Adrenal gland (tissue), 19 donors: ENCODE measurements at places on chromosomes 11 and 22. TPM values are rescaled to one million over a fixed set of nuclear protein-coding genes. Genes with fewer than 3 reads are reported as not detected.

DNA sequence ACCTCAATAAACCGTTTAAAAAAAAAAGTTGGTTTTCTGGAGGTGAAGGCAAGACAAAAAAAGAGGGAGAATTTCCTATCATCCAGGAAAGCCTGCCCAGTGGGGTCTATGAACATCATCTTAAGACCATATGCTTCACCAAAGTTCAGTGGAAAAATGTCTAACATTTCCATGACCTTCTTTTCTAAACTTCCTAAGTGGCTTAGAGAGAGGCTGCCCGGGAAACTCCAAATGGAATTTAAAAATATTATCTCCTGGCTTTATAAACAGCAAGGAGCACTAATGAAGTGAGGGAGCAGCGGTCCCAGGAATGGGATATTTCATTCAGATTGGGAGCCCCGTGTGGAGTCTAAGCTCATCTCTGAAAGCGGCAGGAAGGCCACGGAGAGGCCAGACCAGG is 46.9 kb downstream of the ETS1 start:
- H3K4me1 ChIP-seq: no peaks in the 10 kb centered on the region
- H3K4me3 ChIP-seq: no peak overlapping the region
- H3K27me3 ChIP-seq: no peaks in the 10 kb centered on the region
- no peak overlapping the region for H3K27ac ChIP-seq
- DNase-seq: no peak
- H3K36me3 ChIP-seq: no peaks in the 10 kb centered on the region

GRCh38 chr11:117282956-117283355 is 8.2 kb upstream of the BACE1-AS start:
- DNase-seq: no peak
- no peak overlapping the region for H3K4me3 ChIP-seq
- H3K4me1 ChIP-seq: no peaks in the 10 kb centered on the region
- no peaks in the 10 kb centered on the region for H3K36me3 ChIP-seq
- no peak overlapping the region for H3K27ac ChIP-seq

- H3K4me3 ChIP-seq: no peak overlapping the region
- no peaks in the 10 kb centered on the region for H3K4me1 ChIP-seq
- H3K27ac ChIP-seq: no peak overlapping the region
- H3K27me3 ChIP-seq: no peaks in the 10 kb centered on the region
These were observed 27.4 kb downstream of the CASP12 start for GRCh38 chr11:104870910-104871309.

DNA sequence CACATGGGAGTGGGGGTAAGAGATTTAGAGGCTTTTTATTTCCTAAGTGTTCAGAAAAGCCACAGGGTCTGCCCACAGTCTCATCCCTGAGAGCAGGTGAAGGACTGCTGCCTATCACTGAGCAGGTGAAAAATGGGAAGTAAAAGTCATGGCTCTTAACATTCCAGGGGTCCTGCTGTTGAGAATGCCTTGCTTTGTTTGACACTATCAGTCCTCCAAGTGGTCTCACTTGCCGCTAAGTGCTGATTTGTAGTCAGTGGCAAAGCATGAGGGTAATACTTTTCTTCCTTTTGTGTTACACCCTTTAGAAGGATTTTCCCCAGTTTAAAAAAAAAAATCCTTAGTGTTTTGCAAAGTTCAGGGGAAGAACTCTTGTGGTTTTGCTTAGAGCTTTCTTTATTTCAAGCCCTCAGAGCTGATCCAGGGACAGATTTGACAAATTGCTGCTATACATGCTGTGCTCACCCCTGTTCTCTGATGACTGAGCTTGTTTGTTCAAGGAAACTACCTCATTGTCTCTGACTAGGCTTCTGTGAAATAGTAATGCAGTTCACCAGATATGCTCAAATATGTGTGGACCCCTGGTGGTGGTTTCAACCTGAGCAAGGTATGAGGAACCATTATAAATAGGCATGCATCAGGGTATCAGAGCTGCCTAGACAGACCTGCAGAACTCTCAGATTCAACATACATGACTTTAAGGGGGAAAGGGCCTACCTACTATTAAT is 141.0 kb downstream of the ARHGAP42 start:
- no peak overlapping the region for H3K27ac ChIP-seq
- DNase-seq: no peak
- H3K36me3 ChIP-seq: no peaks in the 10 kb centered on the region
- H3K4me3 ChIP-seq: no peak overlapping the region

GRCh38 chr11:85526564-85526963 is 100.6 kb downstream of the DLG2 start:
- H3K4me3 ChIP-seq: no peak overlapping the region
- DNase-seq: no peak
- no peaks in the 10 kb centered on the region for H3K4me1 ChIP-seq
- no peak overlapping the region for H3K27ac ChIP-seq

HEPHL1 gene
- total RNA-seq: 0.06 TPM

NXPE2 gene
- not detected for total RNA-seq
